GM23338 (cell line): ENCODE measurements at places on chromosomes 13 and 19. TPM values are rescaled to one million over a fixed set of nuclear protein-coding genes. Genes with fewer than 3 reads are reported as not detected.

Gene SPACA7
- not detected in 2 replicates for polyA plus RNA-seq

Gene KIRREL2
- polyA plus RNA-seq: 3.6 and 3.8 TPM in 2 replicates

Gene CPB2
- polyA plus RNA-seq: 0.47 and 0.73 TPM in 2 replicates

- H3K27ac ChIP-seq: no peak overlapping the region
- no peaks in the 10 kb centered on the region for H3K36me3 ChIP-seq
- no peaks in the 10 kb centered on the region for H3K4me1 ChIP-seq
- no peak overlapping the region for H3K4me3 ChIP-seq
- DNase-seq: no peak
- no peaks in the 10 kb centered on the region for H3K27me3 ChIP-seq
These were observed 51.0 kb upstream of the MAB21L1 start for GRCh38 chr13:35527451-35527850.

DNA sequence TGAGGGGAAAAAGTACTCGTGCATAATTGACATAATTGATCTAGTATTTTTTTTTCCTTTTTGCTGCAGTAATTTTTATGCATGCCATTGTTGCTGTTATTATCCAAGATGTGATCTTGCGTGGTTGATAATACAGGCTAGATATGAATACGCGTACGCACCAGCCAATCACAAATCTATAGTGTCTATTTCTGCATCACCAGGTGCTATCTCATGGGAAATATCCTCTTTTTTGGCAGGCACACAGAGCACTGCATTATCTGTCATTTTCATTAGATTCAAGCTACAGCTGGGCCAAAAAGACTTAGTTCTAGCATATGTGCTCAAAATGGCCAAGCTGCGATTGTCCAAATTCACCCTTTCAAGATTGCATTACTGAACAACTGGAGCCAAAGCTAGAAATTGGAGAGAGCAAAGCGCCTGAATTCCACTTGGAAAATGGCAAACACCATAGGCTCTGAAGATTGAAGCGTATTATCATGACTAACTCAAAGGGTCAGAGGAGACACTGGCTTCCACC lies 181.1 kb downstream of the TSHZ3 start:
- no peaks in the 10 kb centered on the region for H3K27me3 ChIP-seq
- no peak overlapping the region for H3K4me3 ChIP-seq
- no peaks in the 10 kb centered on the region for H3K36me3 ChIP-seq
- H3K27ac ChIP-seq: no peak overlapping the region
- H3K4me1 ChIP-seq: no peaks in the 10 kb centered on the region
- DNase-seq: no peak

DNA sequence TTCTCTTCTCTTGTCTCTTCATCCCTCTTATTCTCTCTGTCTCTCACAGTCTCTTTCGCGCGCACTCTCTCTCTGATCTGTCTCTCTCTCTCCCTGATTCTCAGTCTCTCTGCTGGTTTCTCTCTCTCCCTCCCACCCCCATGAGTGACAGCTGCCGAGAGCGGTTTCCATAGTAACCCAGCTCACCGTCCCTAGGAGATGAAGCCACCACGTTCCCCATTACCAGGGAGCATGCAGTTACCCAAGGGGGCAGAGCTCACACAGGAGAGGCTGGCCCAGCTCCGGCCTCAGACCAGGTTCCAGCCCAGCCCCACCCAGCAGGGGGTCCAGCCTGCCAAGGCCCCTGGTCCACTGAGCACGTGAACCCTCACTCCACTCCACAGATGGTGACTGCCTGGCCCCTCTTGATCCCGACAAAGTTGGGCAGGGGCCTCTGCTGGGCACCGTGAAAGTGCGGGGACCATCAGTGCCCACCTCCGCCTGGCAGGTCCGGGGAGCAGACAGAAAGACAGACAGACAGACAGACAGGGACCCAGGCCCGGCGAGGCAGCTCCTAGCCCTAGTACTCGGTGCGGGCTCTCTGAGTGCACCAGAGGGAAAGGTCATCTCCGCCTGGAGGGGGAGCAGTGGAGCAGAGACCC lies 50.6 kb downstream of the CELF5 start:
- H3K36me3 ChIP-seq: no peaks in the 10 kb centered on the region
- H3K4me1 ChIP-seq: peaks cover 16% of the 10 kb centered on the region
- peaks cover 5% of the 10 kb centered on the region for H3K27me3 ChIP-seq
- peak overlapping the region; percentile 71 for H3K4me3 ChIP-seq
- peak; percentile 92 for DNase-seq
- H3K27ac ChIP-seq: 0 out of 2 replicates have a peak overlapping the region, but pooled peaks have one; percentile 59

DNA sequence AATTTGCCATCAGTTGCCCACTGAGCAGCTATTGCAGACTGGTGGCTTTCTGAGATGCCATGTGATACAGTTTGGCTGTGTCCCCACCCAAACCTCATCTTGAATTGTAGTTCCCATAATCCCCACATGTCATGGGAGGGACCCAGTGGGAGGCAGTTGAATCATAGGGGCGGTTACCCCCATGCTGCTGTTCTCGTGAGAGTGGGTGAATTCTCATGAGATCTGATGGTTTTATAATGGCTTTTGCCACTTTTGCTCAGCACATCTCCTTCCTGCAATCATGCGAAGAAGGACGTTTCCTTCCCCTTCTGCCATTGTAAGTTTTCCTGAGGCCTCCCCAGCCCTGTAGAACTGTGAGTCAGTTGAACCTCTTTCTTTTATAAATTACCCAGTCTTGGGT lies 34.8 kb upstream of the ANKRD10 start:
- no peaks in the 10 kb centered on the region for H3K27me3 ChIP-seq
- H3K27ac ChIP-seq: no peak overlapping the region
- H3K4me3 ChIP-seq: no peak overlapping the region
- H3K4me1 ChIP-seq: no peaks in the 10 kb centered on the region

DNA sequence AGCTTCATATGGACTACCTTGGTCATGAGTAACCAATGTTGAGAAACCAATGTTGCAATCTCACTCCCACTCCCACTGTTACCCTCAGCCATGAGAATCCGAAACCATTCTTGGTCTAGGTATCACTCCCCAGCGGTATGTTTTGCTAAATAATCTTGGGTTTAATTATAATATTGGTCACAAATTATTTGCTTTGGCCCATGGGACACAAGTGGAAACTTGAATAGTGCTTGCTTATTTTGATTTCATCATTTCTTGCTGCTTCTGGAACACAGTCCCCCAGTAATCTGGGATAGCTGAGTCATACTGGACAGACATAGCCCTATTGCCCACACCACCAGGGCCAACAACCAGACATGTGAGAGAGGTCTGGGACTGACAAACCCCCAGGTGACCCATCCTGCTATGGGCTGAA lies 171.6 kb upstream of the IPO5 start:
- H3K4me3 ChIP-seq: no peak overlapping the region
- no peak overlapping the region for H3K27ac ChIP-seq
- no peak for DNase-seq

- H3K27ac ChIP-seq: no peak overlapping the region
- DNase-seq: peak; percentile 49
- no peaks in the 10 kb centered on the region for H3K36me3 ChIP-seq
- H3K4me3 ChIP-seq: no peak overlapping the region
- H3K27me3 ChIP-seq: peaks cover 29% of the 10 kb centered on the region
These were observed 17.3 kb upstream of the ERCC1 start for GRCh38 chr19:45440873-45441654.
